A172 (cell line): ENCODE measurements at places on chromosomes 16 and 17. TPM values are rescaled to one million over a fixed set of nuclear protein-coding genes. Genes with fewer than 3 reads are reported as not detected.
A peak's percentile ranks its signal among the peaks of the same experiment; 100 is the strongest.

DNA sequence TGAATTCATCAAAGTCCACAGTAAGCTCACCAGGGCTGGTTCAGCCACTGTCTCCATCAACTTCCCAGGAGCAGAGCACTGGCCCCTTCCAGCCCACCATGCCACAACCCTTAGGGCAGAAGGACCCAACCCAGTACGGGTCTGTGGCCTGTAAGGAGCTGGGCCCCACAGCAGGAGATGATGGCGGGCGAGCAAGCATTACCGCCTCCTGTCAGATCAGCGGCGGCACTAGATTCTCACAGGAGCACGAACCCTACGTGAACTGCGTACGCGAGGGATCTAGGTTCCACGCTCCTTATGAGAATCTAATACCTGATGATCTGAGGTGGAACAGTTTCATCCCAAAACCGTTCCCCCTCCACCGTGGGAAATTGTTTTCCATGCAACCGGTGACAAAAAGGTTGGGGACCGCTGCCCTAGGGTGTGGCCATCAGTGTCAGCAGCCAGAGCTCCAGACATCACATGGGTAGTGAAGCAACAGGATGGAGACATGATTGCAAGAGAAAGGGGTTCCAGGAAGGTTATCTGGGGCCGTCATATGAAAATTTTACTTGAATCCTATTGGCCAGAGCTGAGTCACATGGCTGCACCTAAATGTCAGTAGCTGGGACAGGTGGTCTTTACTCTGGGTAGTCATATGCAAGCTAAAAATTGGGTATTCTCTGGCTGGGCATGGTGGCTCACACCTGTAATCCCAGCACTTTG lies 12.4 kb upstream of the SLC25A19 start:
- no peak for DNase-seq

The CHST4 gene
- total RNA-seq, result 0.55 and 0.60 TPM in 2 replicates

- DNase-seq, result peak; percentile 80
Observed at GRCh38 chr17:72381597-72382397, 261.0 kb downstream of the SOX9 start.

DNA sequence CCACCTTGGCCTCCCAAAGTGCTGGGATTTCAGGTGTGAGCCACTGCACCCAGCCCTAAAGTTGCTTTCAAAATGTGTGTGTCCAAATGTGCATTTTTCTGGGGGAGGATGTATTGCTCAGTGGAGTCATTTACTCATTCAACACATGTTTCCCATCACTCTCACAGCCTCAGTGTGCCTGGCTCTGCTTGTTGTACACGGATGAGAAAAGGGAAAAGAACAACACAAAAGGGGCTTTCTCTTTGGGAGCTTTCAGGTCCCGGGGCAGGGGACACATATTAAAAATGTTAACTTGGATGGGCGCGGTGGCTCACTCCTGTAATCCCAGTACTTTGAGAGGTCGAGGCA lies 1.7 kb upstream of the PPL start:
- DNase-seq, result no peak

The FBXO31 gene
- total RNA-seq, result 18.4 and 19.8 TPM in 2 replicates

GRCh38 chr17:78947235-78948149 lies 22.3 kb upstream of the TIMP2 start:
- no peak for DNase-seq

The FBXO47 gene
- total RNA-seq, result not detected in 2 replicates

GRCh38 chr17:57535249-57535966 lies 209.7 kb downstream of the CCDC182 start:
- DNase-seq, result no peak

DNA sequence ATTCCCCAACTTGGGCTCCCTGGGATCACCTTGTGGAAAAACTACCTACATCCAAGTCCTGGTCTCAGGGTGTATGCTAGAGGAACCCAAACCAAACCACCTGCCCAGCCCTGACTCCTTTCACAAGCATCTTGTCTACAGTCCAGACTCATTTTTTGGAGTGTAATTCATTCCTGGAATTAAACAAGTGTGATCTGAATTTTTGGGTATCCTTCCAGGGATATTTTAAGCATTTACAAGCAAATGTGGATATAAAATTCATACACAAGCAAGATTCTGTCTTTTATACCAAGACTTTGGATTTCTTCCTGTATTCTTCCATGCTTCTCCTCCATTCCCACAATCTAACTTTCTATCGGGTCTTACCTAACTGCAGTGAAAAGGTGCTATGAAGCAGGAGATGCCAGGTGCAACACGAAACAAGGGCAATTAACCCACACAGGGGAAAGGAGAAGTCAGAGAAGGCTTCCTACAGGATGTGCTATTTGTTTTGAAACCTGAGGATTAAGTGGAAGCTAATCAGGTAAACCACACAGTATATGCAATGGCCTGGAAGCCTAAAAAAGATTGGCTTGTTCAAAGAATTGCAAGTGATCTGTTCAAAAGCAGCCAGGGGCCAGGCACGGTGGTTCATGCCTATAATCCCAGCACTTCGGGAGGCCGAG lies 417.2 kb upstream of the C16orf82 start:
- no peak for DNase-seq

DNA sequence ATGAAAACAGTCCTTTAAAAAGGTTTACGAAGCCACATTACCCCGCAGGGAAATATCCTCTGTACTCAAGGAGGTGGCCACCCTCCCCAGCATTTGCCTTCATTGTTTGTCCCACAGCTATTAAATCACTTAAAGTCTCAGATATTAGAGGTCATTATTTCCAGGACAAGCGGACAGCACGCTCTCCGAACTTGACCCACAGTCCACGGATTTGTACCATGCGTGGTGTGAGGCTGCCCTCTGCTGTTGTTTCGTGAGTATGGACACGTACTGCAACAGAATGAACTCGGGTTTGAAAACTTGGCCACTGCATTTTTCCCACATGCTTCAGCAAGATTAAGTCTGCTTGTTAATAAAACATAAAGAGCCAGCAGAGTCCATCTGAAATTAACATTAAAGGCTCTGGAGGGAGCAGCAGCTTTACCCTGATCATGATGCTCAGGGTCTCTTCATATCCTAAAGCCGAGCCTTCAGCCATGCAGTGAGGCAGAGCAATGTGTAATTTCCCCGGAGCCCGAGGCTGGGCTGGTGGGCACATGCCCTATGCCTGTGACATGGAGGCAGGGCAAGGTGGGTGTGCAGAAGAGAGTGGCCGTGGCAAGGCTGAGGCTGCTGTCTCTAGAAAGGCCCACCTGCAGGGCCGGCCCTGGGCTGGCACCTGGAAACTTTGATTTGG lies 19.7 kb downstream of the MEAK7 start:
- peak; percentile 27 for DNase-seq

DNA sequence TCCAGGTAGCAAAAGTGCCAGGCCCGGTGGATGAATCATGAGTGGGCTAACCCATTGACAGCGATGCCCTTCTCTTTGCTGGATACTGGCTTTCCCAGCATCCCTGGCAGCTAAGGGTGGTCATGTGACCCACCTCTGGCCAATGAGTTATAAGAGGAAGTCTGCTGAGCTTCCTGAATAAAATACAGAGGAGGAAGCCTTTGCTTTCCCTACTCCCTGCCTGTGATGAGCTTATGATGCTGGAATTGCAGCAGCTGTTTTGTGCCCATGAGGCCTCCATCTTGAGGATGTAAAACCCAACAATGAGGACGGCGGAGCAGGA lies 15.0 kb upstream of the ATP2A3 start:
- no peak for DNase-seq

The PRAC1 gene
- total RNA-seq, result not detected in 2 replicates

DNA sequence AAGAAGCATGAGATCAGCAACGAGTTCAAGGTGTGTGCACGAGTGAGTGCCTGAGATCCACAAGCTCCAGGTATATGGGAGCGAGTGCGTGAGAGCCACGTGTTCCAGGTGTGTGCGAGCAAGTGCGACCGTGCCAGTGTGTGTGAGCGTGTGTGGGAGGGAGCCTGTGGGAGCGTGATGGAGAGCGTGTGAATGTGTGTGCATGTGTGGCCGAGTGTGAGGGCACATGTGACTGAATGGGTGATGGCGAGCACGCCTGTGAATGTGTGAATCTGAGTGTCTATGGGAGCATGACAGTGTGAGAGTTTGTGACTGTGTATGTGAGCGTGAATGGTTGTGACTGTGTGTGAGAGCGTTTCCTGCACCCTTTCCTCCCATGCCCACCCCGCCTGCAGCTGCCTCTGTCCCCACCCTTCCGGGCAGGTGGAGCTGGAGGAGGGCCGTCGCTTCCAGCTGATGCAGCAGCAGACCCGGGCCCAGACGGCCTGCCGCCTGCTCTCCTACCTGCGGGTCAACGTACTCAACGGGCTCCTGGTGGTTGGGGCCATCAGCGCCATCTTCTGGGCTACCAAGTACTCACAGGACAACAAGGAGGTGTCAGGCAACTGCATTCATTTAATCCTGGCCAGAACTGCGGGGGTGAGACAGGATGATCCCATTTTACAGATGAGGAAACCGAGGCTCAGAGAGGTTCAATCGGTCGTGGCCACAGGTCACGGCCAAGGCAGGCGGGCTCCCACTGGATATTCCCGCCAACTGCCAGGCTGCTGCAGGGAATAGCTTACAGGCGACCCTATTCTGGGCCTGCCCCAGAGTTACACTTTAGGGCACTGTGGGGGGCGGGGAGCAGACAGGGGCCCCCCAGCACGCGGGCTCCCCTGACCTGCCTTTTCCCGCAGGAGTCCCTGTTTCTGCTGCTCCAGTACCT lies 3.7 kb downstream of the TMC8 start:
- no peak for DNase-seq

GRCh38 chr17:7262192-7262934 lies at the start of gene CLDN7:
Gene CLDN7 (minus strand): TSS chr17:7262478. CDS start chr17:7262043, 435 bp downstream.
- DNase-seq, result no peak
